ENCODE measurements at places on chromosomes 11 and 22.

DNA sequence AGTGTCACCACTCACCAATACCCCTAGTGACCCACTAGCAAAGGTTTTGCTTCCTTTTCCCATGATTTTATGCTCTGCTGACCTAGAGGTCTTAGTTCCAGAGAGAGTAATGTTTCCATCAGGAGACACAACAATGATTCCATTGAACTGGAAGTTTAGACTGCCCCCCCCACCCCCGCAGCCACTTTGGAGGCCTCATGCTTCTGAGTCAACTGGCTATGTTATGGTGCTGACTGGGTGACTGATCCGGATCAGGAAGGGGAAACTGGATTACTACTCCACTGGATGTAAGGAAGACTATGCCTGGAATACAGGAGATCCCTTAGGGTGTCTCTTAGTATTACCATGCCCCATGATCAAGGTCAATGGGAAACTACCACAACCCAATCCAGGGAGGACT is 633.6 kb downstream of the OPCML start:
- no peak for DNase-seq

- DNase-seq: no peak
Observed at GRCh38 chr11:109789901-109790300, 303.3 kb upstream of the ZC3H12C start.

GRCh38 chr11:126188332-126189108 is 22.9 kb downstream of the RPUSD4 start:
- no peak for DNase-seq

GRCh38 chr11:76680518-76681425 is 10.2 kb upstream of the LRRC32 start:
- DNase-seq: peak; percentile 6

DNA sequence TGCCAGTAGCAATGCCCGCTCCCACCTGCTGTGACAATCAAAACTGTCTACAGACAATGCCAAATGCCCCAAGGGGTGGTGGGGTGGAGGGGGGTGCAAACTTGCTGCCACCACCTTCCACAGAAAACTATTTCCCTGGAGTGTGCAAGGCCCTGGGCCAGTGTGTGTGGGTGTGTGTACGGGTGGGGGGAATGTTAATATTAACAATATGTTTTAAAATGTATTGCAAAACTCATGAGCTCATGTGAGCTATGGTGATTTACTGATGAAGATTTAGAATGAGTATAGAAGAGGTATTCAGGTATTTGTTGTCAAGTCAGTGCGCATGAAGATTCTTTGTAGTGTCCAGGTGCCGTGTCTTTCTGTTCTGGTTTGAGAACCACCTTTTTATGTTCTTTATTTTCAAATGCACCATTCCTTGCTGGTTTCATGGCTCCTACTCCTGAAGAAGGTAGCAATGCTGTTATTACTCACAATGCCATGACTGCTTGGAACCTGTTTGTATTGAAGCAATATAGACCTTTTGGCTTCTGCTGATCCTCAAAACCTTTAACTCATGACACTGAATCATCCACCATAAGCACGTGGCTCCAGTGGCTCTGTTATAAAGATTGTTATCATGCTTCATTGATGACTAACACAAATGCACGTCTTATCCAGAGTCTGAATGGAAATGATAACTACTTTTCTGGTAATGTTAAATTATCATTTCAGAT is 29.9 kb upstream of the AQP11 start:
- DNase-seq: no peak

All from cerebellar nuclear complex (tissue), 1 donor.